NCI-H510A (cell line): ENCODE measurements at places on chromosomes 5 and 9.

DNA sequence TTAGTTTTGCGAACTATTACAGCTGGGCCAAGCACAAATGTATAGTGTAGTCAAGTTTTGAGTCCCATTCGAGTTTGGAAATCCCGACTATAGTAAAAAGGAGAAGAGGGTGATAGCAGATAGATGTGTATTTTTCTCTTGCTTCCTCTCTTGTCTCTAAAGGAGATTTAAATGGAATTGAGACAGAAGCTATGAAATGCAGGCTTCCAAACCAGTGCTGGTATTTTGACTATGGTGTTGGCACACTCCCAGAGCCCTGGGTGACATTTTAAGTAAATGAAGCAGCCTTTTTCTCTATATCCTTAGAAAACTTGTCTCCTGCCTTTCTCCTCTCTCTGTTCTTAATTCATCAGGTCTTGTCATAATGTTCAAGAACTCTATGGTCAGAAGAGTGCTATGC, 17.7 kb upstream of the AUH start:
- DNase-seq: no peak

- DNase-seq: no peak
These were observed 68.4 kb downstream of the SLC25A46 start for GRCh38 chr5:110807169-110807568.

GRCh38 chr5:6302684-6303083, 75.7 kb downstream of the MED10 start:
- no peak for DNase-seq

- no peak for DNase-seq
These were observed 605.4 kb downstream of the DNAH5 start for GRCh38 chr5:13339093-13339492.

DNA sequence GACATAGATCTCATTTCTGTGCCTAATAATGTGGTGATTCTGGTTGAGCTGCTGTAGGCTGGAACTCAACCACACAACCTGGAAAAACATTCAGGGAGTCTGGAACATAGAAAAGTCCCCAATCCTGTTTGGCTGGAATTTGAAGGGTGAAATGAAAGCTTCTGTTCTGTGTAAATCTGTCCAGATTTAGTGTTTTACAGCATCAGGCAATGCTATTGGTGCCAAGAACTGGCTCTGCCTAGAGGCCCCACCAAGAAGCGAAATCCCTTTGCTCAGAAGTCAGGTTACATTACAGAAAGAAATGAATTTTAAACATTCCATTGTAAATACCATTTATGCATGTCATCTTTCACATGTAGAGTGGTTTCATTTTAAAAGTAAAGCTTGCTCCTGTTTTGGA, 56.3 kb downstream of the TMEM174 start:
- no peak for DNase-seq

DNA sequence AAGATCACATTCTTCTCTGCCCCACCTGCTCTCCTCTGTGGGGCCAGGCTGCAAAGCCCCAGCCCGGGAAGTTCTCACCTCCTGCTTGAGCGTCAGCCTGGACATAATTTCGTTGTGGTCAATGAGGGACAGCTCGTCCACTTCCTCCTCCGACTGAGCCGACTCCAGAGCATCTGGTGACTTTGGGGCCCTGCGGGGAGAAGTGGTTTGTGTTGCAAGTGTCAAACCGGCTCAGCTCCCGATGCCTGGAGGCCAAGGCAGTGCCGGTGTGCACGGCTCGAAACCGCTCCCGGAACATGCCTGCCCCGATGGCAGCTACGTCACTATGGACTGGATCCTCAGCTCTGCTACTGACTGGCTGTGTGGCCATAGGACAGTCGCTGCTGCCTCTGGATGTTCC, 52.8 kb downstream of the PRRT1B start:
- DNase-seq: no peak

DNA sequence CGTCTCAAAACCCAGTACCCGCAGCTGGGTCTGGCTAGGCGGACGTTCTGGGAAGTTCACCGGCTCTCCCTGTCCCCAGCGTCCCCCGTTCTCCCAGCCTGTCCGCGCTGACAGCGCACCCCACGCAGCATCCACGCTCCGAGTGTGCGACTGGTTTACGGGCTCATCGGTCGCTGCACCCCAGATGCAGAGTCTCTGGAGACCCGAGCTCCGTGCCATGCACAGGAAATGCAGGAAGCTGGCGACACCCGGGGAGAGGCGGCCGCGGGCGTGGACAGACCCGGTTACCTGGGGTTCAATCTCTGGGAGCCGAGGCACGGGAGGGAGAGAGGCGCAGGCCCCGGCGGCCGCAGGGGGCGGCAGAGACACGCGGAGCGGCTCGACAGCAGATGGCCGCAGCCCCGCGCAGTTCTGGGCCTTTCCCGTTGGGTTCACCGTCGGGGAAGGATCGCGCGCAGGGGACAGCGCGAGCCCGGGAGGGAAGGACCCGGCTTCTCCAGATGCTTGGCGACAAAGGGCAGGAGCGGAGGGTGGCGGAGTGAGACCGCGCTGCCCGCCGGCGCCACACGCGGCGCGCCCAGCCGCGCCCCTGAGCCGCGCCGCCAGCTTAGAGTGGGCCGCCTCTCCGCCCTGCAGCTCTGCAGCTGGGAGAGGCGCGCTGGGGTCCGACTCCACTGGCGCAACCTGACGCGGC, 558 bp downstream of the SHROOM1 start:
- peak; percentile 66 for DNase-seq

DNA sequence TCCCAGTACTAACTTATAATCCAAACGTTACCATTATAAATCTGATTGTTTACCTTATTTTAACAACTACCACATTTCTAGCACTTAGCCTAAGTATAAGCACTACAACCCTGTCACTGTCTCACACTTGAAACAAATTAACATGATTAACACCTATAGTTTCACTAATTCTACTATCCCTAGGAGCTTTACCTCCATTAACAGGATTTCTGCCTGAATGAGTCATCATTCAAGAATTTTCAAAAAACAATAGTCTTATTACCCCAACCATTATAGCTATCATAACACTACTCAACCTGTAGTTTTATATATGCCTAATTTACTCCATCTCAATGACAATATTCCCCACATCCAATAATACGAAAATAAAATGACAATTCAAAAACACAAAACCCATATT, 89.6 kb downstream of the INSL6 start:
- DNase-seq: no peak

DNA sequence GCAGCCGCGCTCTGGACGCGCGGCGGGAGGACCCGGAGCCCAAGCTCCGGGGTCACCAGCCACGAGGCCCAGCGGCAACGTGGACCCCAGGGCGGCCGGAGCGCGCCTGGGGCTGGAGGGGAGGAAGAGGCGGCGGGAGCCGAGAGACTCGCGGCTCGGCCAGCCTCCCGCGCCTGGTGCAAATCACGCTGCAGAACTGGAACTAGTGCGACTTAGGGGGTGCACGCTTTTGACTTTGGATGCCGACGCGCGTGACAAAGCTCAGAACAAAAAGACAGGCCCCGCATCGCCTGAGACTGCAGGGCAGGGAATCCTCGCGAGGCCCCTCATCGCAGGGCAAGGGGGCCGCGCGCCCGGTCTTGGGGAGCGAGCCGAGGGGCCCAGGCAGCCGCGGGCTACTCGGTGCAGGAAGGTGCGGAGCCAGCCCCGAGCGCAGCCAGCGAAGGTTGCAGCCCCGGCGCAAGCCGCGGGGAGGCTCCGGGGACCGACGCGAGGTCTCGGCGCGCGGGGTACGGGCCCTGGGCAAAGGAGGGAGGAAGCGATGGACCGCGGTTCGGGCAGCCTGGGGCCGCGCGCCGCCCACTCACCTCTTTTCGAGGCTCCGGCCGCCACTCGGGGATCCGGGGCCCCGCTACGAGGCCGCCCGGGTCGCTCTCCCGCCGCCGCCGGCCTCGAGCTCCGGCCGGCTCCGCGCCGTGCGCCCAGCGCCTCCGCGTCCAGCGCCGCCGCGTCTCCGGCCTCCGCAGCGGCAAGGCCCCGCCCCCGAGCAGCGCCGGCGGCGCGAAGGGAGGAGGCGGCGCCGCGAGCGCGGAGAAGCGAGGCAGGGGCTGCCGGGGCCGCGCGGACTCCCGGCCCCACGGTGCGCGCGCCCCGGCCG, at the start of gene GOLM1:
Gene GOLM1 (minus strand): TSS at position 735 of the 877 bp plus-strand sequence. CDS start 20,238 bp downstream, outside the sequence.
- peak; percentile 65 for DNase-seq

DNA sequence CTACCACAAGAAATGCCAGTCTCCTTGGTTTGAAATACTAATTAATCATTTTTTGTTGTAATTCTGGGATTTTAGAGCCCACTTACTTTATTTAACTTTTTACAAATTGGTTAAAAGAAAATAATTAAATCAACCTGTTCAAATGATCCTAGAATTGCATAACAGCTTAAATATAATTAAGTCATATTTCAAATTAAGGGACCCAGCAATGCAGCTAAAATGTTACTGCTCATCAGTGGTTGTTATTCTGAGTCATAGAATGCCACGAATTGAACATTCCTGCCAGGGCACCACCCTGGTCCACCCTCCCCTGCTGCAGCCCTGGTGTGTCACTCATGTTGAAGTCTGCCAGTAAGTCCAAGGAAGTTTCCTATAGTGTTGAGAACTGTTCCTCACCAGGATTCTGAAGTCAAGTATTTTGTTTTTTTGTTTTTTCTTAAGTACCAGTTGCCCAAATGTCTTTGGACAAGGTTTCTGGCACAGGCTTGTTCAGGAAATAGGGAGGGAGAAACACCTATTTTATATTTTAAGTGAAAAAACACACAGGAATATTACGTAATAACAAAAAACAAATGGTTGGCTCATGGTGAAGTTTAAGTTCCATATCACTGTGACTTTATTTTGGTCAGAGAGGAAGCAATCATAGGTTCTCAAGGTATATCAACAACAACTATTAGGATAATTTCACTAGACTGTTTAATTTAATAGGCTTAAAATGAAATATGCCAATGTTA, 4.3 kb upstream of the ITGA1 start:
- DNase-seq: no peak

- DNase-seq: no peak
These were observed 157.8 kb upstream of the RASEF start for GRCh38 chr9:83220730-83221129.

DNA sequence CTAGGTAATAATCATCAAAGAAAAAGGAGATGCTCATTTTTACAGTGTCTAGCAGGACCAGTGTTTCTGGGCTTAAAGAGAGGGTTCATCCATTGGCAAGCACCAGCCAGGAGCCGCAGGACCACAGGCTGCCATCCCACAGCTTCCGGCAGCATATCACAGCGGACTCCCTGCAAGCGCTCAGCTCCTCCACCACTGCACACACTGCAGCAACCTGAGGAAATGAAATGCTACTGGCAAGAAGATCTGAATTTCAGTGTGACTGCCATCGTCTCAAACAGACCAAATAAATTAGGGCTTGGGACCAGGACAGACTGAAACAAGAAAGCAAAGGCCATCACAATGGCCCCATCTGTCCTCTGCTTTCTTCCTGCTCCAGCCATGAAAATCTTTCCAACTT, 114.2 kb downstream of the TTC39B start:
- DNase-seq: no peak

DNA sequence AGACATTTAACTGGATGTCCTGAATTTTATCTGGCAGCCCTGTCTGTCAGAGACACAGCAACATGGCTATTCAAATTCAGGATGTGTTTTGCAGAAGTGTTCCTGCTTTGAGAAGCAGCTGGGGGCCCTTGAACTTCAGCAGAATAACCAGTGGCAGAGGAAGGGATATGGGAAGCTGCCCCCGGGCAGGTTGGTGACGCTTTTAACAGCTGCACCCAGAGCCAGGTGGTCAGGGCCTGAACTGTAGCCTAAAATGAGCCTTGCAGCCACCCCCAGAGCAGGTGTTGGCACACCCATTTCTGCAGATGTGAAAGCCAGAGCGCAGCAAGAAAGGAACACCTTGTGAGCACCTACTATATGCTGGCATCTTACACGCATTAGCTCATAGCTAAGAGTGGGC, 128.7 kb upstream of the BOD1 start:
- peak; percentile 45 for DNase-seq

- DNase-seq: no peak
These were observed 144.3 kb upstream of the NREP start for GRCh38 chr5:111901296-111901695.

GRCh38 chr5:57940236-57940635, 457.6 kb upstream of the ACTBL2 start:
- DNase-seq: no peak

DNA sequence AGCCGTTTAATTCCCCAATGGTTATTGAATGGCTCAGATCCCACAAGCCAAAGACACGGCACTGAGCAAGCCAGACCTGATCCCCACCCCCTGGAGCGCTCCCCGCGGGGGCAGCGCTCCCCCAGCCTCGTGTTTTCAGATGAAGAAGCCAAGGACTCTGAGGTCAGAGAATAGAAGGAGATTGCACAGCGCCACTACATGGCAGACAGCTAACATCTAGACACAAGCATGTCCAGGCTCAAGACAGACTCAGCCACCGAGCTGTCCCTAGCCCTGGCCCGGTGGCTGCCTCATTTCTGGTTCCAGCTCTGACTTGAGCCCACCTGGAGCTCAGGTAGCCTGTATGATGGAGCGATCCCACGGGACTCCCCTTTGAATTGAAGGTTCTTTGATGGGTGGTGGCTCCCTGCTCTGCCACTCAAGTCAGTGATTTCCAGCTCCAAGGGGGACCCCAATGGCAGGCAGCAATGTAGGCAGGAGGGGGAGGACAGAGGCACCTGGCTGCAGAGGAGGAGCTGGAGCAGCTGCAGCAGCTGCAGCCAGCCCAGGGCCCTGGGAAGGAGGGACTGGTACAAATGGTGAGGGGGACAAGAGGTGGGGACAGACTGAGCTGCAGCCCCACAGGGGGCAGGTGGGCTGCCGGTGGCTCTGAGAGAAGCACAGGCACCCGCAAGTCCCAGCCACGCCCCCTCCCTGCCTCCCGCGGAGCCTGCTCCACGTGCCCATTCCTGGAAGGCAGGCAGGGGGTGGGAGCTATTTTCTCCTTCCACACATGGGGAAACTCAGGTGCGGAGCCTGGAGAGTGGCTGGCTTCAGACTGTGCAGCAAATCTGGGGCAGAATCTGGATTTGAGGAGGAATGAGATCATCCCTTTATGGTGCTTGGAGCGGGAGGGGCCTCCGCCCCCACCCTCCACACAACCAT, 40.2 kb downstream of the NTNG2 start:
- DNase-seq: peak; percentile 38

DNA sequence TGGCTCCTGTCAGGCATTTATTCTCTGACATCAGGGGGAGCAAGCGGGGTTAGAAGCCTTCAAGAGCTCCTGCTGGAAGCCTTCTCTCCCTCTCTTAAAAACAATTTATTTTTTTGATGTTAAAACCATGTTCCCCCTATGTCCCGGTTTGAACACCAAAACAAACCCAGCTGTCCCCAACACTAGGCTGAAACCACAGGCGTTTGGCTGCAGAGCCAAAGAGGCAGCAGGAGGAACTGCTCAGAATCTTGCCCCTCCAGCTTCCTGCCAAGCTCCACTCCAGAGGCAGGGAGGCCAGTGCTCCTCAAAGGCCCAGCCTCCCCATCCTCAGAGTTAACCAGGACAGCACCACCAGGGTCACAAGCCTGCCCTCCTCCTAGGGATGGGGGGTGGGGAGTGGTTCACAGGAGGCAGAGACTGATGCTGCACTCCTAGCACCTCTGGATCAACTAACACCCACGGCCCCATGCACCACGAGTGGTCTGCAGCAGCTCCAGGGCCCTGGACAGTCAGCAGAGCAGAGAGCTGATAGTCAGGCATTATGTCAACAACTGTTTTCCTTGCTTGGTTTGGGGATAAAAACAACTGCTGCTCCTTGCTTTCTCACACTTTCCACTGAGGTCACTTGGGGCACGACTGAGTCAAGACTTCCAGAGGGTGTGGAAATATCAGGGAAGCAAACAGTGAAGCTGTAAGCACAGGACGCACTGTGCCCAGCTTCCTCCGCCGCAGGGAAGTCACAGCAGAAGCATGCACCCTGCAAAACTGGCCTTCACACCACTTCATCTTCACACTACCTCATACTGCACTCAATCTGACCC, 96.5 kb upstream of the ADRA1B start:
- no peak for DNase-seq
